ENCODE measurements at places on chromosomes 4 and X. TPM values are rescaled to one million over a fixed set of nuclear protein-coding genes. Genes with fewer than 3 reads are reported as not detected.

DNA sequence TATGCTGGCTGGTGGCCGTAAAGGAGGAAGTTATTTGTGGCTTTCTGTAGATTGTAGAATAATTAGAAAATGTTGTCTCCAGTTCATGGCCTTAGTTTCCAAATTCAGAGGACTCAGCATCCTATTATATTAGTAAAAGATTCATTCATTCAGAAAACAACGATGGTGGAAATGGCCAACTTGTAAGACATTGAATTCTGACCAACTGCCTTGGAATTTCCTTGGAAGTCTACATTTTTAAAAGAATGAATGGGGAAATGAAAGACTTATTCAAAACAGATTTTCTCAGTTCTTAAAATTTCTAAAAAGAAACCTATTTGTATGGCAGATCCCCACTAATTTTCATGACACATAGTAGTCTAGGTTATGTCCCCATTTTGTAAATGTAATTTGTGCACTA lies 561.5 kb downstream of the ANKRD50 start:
- no peak for DNase-seq

- DNase-seq: no peak
Observed at GRCh38 chr4:185540487-185541120, 5.3 kb upstream of the PDLIM3 start.

DNA sequence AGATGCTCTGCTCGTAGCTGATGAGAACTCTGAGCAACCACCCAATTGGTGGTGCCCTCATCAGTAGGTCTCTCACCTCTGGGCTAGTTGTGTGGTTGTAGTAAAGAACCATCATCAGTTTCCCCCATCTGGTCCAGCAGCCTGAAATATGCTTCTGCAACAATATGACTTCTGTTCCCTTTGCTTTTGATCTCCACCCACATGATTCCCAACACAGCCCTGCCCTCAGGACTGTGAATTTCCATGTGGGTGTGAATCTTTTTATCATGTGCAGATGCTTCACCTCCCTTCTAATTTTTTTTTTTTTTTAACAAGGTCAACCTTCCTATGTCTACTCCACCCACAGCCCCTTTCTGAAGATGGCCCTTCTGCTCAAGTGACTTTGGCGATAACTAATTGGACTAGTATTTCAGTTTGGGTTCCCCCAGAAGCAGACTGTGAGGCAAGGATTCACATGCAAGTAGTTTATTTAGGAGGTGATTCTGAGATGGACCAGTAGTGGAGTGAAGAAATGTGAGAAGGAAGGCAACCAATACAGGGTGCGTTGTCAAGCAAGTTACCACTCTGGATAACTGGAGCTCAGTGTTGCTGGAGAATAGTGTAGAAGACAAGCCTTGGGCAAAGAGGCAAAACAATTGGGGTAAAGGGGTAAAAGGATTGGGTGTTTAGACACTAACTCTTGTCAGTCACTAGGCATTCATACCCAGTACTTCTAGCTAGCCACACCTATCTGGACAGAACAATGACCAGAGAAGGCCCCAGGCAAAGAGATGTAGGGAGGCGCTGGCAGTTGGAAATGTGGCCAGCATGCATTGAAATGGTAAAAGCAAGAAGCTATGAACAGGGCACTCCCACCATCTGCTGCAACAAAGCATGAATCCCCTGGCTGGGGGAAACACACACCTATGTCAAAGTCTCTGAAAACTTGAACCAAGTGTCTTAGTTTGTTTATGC lies 466.2 kb downstream of the BCOR start:
- no peak for DNase-seq

DNA sequence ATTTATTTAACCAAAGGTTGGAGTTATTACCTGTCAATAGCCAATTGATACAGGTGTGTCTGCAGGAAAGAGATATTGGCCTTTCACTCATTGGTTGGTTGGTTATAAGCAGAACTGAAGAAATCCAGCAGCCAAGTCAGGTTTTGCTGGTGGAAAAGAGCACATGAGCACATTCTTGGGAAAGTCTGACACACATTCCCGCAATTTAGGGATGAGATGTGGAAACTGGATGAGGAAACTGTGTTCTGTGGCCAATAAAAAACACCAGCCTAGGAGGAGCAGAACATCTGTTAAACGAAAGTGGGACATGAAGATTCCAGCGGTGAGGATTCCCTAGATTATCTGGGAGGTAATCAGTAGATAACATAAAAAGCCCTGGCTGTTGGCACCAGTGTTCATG lies 567.4 kb upstream of the CPEB2 start:
- no peak for DNase-seq

Gene GNRHR
- total RNA-seq: not detected

- no peak for DNase-seq
Observed at GRCh38 chr4:16505726-16506125, 279.5 kb upstream of the TAPT1 start.

Gene VEGFD
- 2.7 TPM for total RNA-seq

- DNase-seq: no peak
Observed at GRCh38 chr4:31620476-31620875, 900.3 kb downstream of the PCDH7 start.

DNA sequence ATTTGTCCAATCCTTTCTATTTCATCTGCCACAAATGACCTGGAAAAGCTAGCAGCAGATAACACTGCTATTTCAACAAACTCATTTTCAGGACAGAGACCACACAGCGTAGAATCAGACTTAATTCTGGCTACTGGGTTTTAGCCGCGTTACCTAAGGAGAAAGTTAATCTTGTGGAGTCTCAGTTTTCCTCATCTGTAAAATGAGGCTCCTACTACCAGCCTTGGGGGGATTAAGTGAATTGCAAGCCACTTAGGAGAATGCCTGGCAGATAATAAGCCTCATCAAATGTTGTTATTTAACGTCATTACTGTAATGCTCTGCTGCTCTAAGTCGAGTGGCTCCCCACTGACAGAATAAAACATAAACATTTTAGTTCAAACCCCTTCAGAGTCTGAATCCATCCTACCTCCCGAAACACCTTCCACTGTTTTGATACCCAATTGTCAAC lies 1.4 kb downstream of the CCNI start:
- DNase-seq: no peak

- DNase-seq: no peak
Observed at GRCh38 chr4:144732584-144733428, 86.8 kb downstream of the HHIP start.

Gene PRRG3
- 0.86 TPM for total RNA-seq

DNA sequence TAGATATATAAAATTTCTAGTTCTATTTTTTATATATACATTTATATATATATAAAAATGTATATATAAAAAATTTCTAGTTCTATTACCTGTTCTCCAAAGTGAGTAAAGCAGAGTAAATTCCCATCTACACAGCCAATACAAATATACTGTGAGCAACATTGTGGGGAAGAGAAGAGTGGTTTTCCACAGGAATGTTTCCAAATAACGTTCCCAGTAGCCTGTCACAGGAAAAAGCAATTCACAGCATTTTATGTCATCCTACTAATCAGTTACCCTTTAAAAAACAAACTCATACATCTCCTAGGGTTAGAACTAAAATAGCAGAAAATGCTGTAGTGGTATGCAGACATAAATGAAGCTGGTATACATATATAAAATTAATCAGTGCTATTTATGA lies 44.5 kb downstream of the AASDH start:
- DNase-seq: no peak

Gene WDR17
- 3.0 TPM for total RNA-seq

GRCh38 chr4:185774845-185775680 lies 36.9 kb downstream of the SORBS2 start:
- DNase-seq: no peak

GRCh38 chr4:165016971-165017370 lies 14.8 kb upstream of the TRIM60 start:
- no peak for DNase-seq

Gene OTUD6A
- not detected for total RNA-seq

Gene ATOH1
- total RNA-seq: not detected

DNA sequence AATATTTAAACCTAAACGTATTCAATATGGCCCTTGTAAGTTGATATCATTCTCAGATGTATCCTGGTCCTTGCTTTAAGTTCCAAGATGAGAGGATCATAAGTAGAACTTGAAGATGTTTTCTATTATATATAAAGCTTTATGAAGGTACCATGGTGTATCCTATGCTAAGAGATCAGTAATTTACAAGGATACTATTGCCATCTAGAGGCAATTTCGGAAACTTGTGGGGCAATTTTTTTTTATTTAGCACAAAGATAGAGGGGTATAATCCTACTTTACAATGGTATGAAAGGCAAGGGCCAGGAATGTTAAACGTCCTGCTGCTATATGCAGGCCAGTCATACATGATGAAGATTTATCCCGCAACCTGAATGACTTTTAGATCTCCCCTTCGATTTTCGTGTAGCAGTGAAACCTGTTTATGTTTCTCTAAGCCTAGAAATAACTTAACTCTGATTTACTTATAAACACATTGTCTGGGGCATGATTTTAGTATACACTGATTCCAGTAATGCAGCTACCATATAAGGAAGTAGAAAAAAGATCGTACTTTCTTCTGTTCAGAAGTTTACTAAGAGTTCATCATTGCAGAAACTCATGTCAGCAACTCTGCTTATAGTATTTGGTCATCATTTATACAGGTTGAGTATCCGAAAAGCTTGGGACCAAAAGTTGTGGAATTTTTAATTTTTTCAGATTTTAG lies 2.6 kb downstream of the SLC25A31 start:
- DNase-seq: no peak

Gene NPY2R
- not detected for total RNA-seq

DNA sequence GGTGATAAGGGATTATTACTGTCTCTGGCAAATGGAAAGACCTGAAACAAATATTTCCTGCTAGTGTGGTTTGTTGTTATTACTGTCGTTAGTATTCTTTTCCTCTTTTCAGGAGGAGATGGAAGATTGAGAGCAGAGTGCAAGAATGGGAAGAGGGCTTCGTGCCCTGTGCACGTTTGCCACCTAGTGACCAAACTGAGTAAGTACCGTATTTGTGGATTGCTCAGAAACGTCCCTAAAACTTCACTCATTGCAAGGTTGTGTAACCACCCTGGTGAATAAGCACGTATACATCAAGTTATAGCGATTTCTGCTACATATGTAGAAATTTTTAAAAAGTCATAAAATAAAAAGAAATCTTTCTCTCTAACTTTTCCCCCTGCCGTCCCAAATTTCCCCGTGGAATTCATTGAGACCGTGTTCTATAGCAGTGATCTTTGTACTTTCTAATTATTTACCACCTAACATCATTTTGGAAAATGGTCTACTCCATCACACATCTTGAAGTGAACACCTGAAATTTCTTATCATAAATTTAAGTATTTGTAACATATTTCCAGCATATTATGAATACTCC lies 24.3 kb downstream of the LINC00632 start:
- no peak for DNase-seq

DNA sequence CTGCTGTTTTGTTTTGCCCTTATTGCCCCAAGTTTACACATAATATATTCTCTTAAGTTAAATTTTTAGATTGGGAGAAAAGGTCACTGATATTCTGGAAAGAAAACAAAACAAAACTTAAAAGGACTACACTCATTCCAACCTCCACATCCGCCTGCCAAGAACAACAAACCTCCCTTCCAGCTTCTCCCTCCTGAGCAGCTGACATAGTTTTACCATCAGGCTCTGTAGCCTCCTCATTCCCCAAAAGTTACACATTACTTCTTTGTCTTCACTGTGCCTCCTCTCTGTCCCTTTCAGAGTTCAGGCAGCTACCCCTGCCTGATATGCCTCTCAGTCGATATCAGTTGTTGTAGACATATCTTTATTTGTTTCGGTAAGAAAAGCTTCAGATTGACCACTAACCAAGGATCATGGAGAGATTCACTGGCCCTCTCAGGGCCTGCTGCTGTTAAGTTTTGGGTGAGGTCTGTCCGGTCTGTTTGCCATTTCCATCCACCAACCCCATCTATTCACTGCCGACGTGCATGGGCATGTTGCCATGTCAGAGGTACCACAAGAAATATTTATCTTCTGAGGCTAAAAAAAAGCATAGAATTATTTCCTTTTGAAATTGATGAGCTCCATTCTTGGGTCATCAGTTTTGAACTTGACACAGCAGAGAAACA lies 164.1 kb downstream of the GASK1B start:
- DNase-seq: no peak

Gene SOD3
- total RNA-seq: 289 TPM

GRCh38 chr4:152591396-152591795 lies 55.5 kb upstream of the FBXW7 start:
- DNase-seq: peak; percentile 85

All from posterior vena cava (tissue), 2 donors.